ENCODE measurements at places on chromosomes 5 and 9. TPM values are rescaled to one million over a fixed set of nuclear protein-coding genes. Genes with fewer than 3 reads are reported as not detected.

- H3K27ac ChIP-seq: no peak overlapping the region
- H3K4me3 ChIP-seq: no peak overlapping the region
- peaks cover 36% of the 10 kb centered on the region for H3K27me3 ChIP-seq
- H3K4me1 ChIP-seq: peaks cover 2% of the 10 kb centered on the region
- peak; percentile 71 for DNase-seq
These were observed 107.7 kb downstream of the TENT4A start for GRCh38 chr5:6820851-6821479.

GRCh38 chr9:71830929-71831328, 62.6 kb upstream of the CEMIP2 start:
- H3K27me3 ChIP-seq: peaks cover 20% of the 10 kb centered on the region
- no peaks in the 10 kb centered on the region for H3K36me3 ChIP-seq
- no peak for DNase-seq
- no peak overlapping the region for H3K27ac ChIP-seq
- no peak overlapping the region for H3K4me3 ChIP-seq

GRCh38 chr9:87734106-87734505, 8.2 kb downstream of the CTSL start:
- DNase-seq: no peak
- no peak overlapping the region for H3K27ac ChIP-seq
- H3K4me1 ChIP-seq: peaks cover under 1% of the 10 kb centered on the region
- H3K4me3 ChIP-seq: no peak overlapping the region
- peaks cover 2% of the 10 kb centered on the region for H3K36me3 ChIP-seq

GRCh38 chr9:121486043-121486442, 13.6 kb downstream of the GGTA1 start:
- no peak overlapping the region for H3K4me3 ChIP-seq
- H3K27ac ChIP-seq: no peak overlapping the region
- no peaks in the 10 kb centered on the region for H3K36me3 ChIP-seq
- no peak for DNase-seq
- peaks cover 5% of the 10 kb centered on the region for H3K27me3 ChIP-seq
- H3K4me1 ChIP-seq: no peaks in the 10 kb centered on the region

GRCh38 chr9:75775166-75775565, 115.3 kb upstream of the PCSK5 start:
- no peaks in the 10 kb centered on the region for H3K36me3 ChIP-seq
- H3K4me1 ChIP-seq: no peaks in the 10 kb centered on the region
- no peak overlapping the region for H3K4me3 ChIP-seq
- H3K27ac ChIP-seq: no peak overlapping the region
- DNase-seq: no peak

DNA sequence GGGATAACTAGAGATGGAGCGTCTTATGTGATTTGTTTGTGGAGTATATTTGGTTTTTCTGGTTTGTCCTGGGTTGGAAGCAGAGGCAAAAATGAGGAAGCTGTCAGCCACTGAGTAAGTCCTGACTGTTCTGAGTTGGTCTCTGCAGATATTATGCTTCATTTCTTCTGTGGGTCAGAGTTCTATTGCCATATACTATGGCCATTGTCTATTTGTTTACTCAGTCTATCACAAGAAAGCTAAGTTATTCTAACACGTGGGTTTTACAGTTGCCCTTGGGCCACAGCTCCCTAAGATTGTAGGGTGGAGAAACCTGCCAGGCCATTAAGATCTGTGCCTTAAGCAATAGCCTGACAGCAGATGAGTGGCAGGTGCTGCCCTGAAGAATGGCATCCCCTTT, 3.0 kb upstream of the CTSV start:
- no peak overlapping the region for H3K27ac ChIP-seq
- H3K36me3 ChIP-seq: no peaks in the 10 kb centered on the region
- no peak overlapping the region for H3K4me3 ChIP-seq
- peaks cover 10% of the 10 kb centered on the region for H3K4me1 ChIP-seq
- no peak for DNase-seq
- H3K27me3 ChIP-seq: peaks cover 46% of the 10 kb centered on the region

GRCh38 chr5:159094745-159095144, 5.0 kb downstream of the EBF1 start:
- no peak overlapping the region for H3K27ac ChIP-seq
- H3K4me3 ChIP-seq: no peak overlapping the region
- peak; percentile 43 for DNase-seq
- H3K36me3 ChIP-seq: no peaks in the 10 kb centered on the region
- H3K27me3 ChIP-seq: peaks cover 55% of the 10 kb centered on the region
- H3K4me1 ChIP-seq: peaks cover 27% of the 10 kb centered on the region

- no peaks in the 10 kb centered on the region for H3K4me1 ChIP-seq
- H3K36me3 ChIP-seq: no peaks in the 10 kb centered on the region
- no peak overlapping the region for H3K4me3 ChIP-seq
These were observed 177.8 kb upstream of the STK32A start for GRCh38 chr5:147057051-147057450.

MAMDC4 gene
- 13.6 TPM for total RNA-seq

ECM2 gene
- total RNA-seq: not detected

OLFM1 gene
- total RNA-seq: not detected

Data from activated CD4-positive, alpha-beta memory T cell treated with anti-CD3 and anti-CD28 coated beads, Interleukin-2, amount 10 ng/mL, durations not matched to agents 7 days and 5 days (primary cell).